ENCODE measurements at places on chromosomes 11 and 22.

GRCh38 chr11:33132510-33132909 lies 28.8 kb downstream of the CSTF3 start:
- no peak for DNase-seq

GRCh38 chr11:1890856-1891830 lies 552 bp downstream of the PRR33 start:
- DNase-seq = no peak

DNA sequence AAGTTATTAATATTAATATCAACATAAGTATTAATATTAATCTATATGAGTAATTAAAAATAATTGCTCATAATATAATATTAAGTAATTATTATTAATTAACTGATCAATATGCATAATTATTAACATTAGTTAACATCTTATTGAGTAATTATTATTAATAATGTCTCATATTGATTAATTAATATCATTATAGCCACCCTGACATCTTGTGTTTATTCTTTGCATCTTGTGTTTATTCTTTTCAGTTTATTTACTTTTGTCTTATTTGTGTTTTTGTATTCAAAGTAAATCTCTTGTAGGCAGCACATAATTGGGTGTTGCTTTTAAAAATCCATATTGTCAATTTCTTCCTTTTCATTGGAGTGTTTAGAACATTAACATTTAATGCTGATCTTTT lies 56.6 kb downstream of the MYEOV start:
- DNase-seq = no peak

DNA sequence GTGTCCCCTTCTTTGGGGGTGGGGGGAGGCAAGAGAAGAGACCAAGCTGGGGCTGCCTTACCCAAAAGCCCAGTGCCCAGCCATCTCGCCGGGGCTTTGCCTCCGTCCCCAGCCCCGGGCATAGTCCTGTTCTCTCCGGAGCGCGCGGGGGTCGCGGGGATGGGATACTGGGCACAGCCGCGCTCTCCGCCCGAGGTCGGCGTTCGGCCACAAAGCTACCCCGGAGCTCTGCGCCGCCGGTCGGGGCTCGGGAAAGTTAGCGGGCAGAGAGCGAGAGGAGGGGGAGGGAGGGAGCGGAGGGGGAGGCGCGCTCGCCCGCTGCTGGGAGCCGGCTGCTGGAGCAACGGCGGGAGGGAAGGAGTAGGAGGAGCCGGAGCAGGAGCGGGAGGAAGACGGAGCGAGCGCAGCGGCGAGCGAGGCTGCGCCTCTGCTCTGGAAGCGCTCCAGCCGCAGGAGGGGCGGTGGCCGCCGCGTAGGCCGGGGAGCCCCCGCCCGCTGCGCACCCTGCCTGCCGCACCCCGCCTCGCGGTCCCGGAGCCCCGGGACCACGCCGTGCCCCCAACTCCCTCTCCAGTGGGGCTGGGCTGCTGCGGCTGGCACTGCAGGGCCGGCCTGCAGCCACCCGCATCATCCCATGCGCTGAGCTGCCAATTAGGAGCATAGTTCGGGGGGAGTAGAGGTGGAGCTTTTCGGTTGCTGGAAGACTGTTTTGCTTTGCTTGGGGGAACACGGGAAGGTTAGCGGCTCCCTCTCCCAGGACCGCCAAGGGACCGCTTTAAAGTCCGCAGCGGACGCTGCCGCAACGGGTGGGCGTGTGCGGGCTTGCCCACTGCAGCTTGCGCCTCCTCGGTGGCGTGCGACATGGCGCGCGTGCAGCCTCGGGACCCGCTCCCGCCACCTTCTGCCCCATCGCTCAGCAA lies at the start of gene SCN4B:
Gene SCN4B (minus strand): TSS at position 272 of the 920 bp plus-strand sequence. CDS start 150 bp downstream, at position 122.
- no peak for DNase-seq

DNA sequence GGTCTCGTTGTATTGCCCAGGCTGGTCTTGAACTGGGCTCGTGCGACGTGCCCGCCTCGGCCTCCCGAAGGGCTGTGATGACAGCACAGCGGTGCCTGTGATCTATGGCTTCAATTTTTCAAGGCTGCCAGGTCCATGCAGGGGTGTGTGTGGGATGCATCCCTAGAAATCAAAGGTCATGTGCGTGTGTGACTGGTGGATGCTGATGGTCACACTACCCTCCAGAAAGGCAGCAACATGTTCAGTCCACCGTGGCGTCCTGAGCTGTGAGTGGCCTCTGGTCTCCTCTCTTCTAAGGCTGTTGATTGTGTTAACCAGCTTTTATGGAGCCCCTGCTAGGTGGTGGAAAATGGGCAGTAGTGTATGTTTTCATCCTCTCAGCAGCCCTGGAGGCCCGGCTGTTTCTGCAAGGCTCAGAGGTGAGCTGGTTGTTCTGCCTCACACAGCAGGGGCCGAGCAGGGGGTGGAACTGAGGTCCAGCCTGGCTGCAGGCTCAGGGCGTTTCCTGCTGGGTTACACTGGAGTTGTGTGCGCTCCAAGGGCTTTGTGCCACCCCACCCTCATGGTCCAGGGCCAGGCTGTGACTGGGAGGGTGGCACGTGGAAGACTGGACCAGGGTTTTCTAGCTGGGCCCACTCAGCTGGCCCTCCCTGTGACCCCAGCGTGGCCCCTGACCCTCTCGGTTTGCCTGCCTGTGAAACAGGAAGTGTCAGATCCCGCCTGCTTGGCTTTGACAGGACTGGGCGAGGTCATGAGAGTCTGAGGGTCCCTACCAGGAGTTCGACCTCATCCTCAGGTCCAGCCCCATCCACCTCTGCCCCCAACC lies 7.7 kb downstream of the BIK start:
- DNase-seq = no peak

GRCh38 chr11:75508051-75508561 lies 17.6 kb downstream of the GDPD5 start:
- peak; percentile 68 for DNase-seq

- no peak for DNase-seq
These were observed 45.5 kb upstream of the ME3 start for GRCh38 chr11:86717817-86718501.

GRCh38 chr22:50485221-50486131 lies 1.2 kb upstream of the MIOX start:
- DNase-seq = no peak
